Stimulated activated CD4-positive, alpha-beta T cell treated with anti-CD3 and anti-CD28 coated beads, Interleukin-4, amount 100 ng/mL, for 1 hour (primary cell): ENCODE measurements at places on chromosomes 12 and 14.

DNA sequence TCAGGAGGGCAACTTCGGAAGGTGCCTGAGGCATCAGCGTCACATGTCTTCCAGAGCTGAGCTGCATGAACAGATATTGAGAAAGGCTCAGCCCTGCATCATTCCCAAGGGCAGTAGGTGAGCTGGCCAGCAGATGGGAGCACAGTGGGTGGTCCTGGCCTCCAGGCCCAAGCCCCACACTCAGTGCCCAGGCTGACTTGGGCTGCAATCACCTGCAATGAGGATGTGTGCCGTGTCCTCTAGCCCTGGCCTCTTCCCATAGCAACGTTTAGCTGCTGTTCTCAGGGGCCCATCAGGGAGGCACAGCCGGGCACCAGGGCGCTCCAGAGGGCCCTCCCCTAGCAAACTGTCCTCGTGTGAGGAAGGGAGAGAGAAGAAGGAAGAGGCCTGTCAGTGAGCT, 32.0 kb downstream of the TEP1 start:
- no peak for DNase-seq

GRCh38 chr12:6791931-6792520, 2.7 kb downstream of the CD4 start:
- no peak for DNase-seq

DNA sequence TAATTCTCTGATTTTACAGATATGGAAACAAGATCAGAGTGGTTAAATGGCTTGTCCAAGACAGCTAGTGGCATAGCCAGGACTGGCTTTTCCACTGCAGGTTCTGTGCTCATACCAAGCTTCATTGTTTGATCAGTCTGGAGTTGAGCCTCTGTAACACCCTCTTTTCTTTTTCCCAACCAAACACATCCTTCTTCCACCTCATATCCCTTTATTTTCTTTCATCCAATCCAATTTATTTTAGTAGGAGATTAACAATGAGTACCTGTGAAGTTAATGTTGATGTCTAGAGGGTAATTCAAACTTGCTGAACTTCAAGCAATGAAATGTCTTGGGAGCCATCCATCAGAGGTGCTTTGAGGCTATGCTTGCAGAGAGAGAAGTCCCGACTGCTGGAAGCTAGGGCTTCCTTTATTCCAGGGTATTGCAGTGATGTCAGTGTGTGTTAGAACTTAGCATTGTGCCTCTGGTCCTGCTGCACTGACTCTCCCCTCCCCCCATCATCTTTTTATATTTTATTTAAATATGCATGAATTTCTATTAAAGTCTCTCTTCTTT, 452.1 kb upstream of the PDE3A start:
- DNase-seq: no peak

GRCh38 chr12:119157978-119158377, 20.8 kb upstream of the HSPB8 start:
- no peak for DNase-seq

DNA sequence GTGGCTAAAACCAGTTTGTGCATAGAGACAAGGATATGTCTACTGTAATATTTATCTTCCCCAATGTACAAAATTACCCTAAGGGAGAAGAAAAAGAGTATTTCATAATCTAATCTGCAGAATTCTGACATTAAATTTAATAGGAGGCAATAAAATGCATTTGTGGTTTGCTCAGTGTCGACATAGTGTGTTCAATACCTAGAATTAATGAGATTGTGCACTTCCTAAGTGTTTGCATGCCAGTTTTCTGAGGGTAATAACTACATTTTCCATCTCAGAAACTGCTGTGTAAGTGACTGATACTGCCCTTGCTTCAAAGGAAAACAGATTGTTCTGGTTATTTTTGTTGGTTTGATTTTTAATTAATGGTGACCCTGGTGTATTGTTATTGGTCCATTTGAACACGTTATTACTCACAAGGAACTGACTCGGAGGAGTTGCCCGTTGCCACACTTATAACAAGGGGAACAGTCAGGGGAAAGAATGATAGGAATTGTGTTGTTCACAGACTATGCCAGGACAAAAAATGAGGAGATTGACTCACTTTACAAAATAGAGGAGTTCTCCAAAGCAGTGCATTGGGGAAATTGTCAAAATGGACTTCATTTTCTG, 960.3 kb upstream of the TMEM132C start:
- no peak for DNase-seq

DNA sequence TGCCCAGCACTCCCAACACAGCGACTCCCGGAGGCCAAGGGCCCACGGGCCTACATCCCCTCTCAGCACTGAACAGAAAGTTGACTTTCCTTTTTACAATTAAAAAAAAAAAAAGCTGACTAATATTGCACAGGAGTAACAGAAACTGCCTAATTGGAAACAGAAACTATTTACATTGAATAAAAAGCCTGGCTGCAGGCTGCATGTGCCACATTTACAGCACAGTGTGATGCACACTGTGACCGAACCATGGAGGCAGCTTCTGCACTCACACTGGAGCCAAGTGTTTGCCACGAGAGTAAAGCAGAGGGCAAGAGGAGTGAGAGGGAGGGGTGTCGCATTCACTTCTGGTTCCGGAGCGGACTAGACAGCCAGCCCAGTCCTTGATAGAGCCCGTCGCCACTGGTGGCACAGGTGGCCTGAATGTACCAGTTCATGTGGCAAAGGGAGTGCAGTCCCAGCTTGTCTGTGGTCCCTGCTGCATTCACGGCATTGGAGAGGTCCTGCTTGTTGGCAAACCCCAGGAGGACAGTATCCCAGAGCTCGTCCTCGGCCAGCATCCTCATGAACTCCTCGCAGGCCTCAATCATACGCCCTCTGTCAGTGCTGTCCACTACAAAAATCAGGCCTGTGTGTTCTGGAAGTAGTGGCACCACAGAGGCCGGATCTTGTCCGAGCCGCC, 59.2 kb downstream of the SPPL3 start:
- DNase-seq: no peak

- no peak for DNase-seq
These were observed 7.0 kb downstream of the MYL2 start for GRCh38 chr12:110913119-110914056.

- peak; percentile 72 for DNase-seq
These were observed 44.4 kb upstream of the PNMA1 start for GRCh38 chr14:73758392-73759182.

GRCh38 chr12:91379051-91379775, 196.6 kb upstream of the DCN start:
- no peak for DNase-seq

DNA sequence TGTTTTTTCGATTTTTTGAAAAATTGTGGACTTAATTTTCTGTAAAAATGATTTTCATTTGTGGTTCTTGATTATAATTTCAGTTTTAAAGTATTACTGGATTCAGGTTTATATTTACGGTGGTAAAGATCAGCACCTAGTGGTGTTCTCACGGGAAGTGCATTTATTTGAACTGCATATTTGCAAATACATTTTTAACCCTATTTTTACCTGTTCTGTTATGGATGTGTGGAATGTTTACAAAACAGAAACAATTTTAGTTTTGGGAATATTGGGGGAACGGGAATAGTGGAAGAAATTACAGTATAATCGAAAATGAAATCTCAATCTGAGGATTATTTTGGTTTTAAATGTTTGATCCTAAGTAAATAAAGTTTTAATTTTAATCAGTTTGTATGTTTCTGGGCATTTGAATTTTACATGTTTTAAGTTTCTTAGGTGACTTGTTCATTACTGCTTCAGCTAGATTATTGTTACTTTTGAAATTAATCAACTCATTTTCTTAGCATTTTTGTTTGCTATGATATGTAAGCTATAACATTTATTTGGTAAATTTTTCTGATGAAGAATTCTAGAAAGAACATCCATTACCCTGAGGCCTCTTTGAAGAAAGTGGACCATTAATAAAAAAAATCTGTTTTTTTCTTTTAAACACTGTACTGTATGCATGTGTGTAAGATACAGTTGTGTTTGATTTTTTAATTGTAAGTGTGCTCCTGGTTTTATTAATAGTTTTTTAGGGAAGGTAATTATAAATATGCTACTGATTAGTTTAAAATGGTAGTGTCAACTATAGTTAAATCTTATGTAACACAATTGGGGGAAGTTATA, 942 bp downstream of the ATF7IP start:
- no peak for DNase-seq

- DNase-seq: no peak
These were observed 43.5 kb downstream of the B4GALNT3 start for GRCh38 chr12:503111-503761.

- no peak for DNase-seq
These were observed 78.1 kb downstream of the C14orf132 start for GRCh38 chr14:96117101-96117897.

DNA sequence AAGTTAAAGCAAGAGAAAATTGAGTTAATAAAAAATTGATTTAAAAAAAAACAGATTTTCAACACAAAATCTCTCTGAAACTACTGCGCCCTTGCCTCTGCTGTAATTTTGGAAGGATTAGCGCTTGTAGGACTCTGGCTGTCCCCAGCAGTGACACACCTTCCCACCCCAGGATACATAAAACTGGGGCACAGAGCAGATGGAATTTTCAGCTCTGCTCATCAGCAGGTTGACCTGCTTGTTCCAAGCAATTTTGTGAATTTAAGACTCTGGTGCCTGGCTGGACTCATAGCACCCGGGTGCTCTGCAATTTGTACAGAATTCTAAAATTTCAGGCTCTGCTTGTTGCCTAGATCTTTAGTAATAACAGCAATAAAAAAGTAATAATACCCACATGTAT, 257.8 kb upstream of the GARIN6 start:
- DNase-seq: no peak

DNA sequence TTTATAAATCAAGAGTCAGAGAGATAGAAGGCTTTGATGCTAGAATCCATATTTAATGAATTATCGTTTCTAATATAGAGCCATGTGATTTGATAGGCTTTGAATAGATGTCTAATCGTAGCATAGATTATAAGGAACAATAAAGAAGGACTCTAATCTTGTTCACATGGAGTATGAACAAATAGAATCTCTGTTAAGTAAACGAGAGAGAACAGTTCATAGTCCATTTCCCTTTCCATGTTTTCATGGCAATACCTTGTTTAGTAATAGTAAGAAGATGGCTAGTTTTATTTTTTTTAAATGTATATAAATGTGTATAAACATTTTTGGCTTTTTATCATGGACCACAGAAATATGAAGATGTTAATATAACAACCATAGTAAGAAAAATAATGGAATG, 32.3 kb upstream of the RAD51AP1 start:
- DNase-seq: no peak

DNA sequence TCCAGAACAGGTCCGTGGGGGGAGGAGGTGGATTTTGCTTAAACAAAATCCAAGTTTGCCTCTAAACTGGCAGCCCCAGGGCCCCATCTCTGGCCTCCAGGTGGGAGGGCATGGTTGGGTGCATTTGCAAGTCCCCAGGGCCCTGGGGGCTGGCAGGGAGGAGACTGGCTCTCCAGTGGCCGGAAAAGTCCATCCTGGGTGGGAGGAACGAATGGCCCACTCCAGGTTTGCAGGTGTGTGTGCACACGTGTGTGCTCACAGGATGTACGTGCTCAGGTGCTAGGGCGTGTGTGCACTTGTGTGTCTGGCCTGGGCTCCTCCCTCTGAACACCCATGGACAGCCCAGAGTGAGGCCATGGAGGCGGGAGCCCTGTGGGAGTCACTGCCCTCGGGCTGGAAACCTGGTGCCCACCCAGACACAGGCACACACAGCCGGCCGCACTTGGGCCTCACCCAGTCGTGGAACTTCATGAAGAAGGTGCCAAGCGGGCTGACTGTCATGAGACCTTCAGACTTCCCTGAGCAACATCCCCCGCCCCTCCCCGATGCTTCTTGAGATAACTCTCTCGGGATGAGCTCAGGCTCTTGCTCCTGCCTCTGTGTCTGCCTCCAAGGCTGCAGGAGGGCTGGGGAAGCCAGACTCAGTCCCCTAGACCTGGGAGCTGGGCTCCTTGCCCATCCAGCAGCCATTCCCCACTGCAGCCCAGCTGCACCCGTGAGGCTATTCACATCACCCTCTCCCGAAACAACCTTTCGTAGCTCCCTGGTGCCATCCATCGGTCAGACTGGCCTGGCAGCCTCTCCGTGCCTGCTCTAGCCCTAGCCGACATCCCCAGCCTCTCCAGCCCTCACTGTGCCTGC, 9.4 kb downstream of the AHNAK2 start:
- no peak for DNase-seq

- DNase-seq: no peak
These were observed 8.7 kb downstream of the C14orf180 start for GRCh38 chr14:104588066-104588857.

GRCh38 chr14:61730756-61731373, 31.4 kb upstream of the SNAPC1 start:
- DNase-seq: no peak

GRCh38 chr14:55347748-55348147, 63.9 kb downstream of the ATG14 start:
- DNase-seq: no peak

GRCh38 chr14:47442211-47442610, 233.2 kb downstream of the MDGA2 start:
- no peak for DNase-seq

DNA sequence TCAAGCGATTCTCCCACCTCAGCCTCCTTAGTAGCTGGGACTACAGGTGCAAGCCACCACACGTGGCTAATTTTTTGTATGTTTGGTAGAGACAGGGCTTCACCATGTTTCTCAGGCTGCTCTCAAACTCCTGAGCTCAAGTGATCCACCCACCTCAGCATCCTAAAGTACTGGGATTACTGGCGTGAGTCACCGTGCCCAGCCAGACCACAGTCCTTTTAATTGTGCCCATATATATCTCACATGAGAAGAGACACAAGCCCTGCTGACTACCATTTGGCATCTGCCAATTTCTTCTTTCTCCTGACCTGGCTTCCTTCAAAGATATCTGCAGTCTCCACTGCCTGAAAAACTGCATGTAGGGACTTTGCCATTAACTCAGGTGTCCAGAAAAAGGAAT, 142.5 kb downstream of the DPY19L2 start:
- no peak for DNase-seq

DNA sequence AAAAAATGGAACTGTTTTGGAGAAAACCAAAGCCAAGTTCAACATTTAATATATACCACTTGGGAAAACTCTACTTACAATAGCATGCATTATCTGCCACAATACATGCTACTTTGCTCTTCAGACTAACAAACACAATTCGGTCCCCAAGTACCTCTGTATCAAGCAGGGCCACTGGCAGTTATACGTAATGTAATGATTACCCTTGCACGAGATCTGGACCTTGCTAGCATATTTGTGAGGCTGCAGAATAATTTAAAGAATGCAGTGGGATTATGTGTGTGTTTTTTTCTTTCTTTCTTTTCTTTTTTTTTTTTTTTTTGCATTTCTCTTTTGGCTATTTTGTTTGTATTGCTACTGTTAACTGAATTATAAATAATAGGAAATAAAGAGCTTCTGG, 22.8 kb upstream of the PYGL start:
- DNase-seq: no peak

DNA sequence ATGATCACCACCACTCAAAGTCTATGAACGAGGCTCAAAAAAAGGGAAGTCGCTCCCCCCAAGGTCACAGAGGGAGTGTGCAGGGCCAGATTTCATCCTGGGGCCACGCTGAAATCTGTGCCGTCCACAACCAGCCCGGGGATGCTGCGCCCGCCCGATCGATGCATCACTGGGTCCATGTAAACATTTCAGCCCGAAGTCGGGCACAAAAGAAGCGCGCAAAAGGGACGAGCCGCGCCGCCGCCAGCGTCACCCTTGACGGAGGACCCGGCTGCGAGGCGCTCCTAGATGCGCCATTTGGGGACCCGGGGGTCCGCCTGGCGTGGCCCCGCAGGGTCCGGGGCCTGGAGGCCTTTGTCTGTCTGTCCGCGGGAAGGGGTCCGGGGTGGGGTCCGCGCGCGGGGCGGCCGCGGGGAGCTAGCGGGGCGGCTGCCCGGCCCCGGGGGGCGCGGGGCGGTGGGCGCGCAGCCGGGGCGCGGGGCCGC, 503 bp downstream of the FBXO21 start:
- peak; percentile 32 for DNase-seq
